AG08395 (cell line): ENCODE measurements at places on chromosomes 5 and 9.

- DNase-seq = peak; percentile 6
These were observed 106.3 kb downstream of the NDUFAF2 start for GRCh38 chr5:61051267-61051666.

GRCh38 chr5:143781993-143782520 lies 29.9 kb upstream of the HMHB1 start:
- DNase-seq = no peak

- DNase-seq = peak; percentile 4
These were observed 38.4 kb downstream of the CDKL3 start for GRCh38 chr5:134328619-134329018.

DNA sequence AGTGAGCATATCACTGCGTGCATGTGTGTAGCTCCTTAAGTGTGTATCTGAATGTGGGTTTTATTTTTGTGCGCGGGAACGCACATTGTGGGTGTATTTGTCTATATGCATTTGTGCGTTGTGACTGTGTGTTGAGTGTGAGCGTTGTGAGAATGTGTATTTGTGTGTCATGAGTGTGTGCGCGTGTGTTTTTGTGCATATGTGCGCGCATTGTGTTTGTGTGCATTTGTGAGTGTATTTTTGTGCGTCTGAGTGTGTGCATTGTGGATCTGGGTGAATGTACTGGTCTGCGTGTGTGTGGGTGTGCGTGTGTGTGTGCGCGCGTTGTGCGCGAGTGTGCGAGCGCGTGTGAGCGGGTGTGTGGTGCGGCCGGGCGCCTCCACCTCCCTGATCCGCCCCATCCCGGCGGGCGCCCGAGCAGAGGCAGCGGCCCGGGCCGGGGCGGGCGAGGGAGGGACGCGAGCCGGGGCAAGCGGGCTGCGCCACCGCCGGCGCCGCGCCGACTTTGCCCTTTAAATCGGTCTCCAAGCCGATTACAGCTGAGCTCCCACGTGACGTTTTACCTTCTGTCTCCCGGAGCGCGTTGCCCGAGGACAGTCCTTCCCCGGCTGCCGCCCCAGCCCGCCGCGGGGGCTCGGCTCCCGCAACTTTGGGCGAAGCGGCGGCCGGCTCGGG lies at the start of gene RASGRF2:
TSS of gene RASGRF2 (plus strand) at position 596 of the 675 bp plus-strand sequence. CDS start 376 bp downstream, outside the sequence.
- DNase-seq = peak; percentile 9

DNA sequence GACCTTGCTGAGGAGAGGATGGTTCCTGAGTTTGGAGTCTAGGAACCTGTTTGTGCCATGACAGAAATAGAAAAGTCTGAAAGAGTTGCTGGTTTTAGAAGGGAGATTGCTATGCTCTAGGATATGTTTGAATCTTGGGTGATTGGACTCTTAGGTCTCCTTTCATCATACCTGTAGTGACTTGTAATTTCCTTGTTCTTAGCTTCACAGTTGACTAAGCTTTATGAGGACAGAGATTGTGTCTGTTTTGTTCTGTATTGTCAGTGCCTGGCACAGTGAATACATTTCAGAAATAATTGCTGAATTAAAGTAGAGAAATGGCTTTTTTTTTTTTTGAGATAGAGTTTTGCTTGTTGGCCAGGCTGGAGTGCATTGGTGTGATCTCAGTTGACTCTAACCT lies 31.5 kb downstream of the GAPVD1 start:
- no peak for DNase-seq

- no peak for DNase-seq
These were observed 14.0 kb upstream of the DENND4C start for GRCh38 chr9:19216466-19216865.

GRCh38 chr5:143078971-143079370 lies 308.8 kb downstream of the ARHGAP26 start:
- no peak for DNase-seq

- peak; percentile 64 for DNase-seq
These were observed 108.2 kb downstream of the UBE2R2 start for GRCh38 chr9:33924978-33925797.

GRCh38 chr5:139903795-139904565 lies 108.4 kb downstream of the PSD2 start:
- DNase-seq = peak; percentile 44

GRCh38 chr9:134243778-134244467 lies 79.6 kb upstream of the RNU6ATAC start:
- DNase-seq = peak; percentile 27

GRCh38 chr9:111076519-111076918 lies 38.2 kb upstream of the LPAR1 start:
- no peak for DNase-seq

GRCh38 chr5:91776249-91776648 lies 393.1 kb upstream of the ARRDC3 start:
- no peak for DNase-seq

- DNase-seq = no peak
These were observed 421.7 kb upstream of the ZNF462 start for GRCh38 chr9:106441283-106441682.

- DNase-seq = no peak
These were observed 17.9 kb upstream of the KCNMB1 start for GRCh38 chr5:170407062-170407461.

- no peak for DNase-seq
These were observed 79.7 kb upstream of the FCN2 start for GRCh38 chr9:134800791-134801339.

DNA sequence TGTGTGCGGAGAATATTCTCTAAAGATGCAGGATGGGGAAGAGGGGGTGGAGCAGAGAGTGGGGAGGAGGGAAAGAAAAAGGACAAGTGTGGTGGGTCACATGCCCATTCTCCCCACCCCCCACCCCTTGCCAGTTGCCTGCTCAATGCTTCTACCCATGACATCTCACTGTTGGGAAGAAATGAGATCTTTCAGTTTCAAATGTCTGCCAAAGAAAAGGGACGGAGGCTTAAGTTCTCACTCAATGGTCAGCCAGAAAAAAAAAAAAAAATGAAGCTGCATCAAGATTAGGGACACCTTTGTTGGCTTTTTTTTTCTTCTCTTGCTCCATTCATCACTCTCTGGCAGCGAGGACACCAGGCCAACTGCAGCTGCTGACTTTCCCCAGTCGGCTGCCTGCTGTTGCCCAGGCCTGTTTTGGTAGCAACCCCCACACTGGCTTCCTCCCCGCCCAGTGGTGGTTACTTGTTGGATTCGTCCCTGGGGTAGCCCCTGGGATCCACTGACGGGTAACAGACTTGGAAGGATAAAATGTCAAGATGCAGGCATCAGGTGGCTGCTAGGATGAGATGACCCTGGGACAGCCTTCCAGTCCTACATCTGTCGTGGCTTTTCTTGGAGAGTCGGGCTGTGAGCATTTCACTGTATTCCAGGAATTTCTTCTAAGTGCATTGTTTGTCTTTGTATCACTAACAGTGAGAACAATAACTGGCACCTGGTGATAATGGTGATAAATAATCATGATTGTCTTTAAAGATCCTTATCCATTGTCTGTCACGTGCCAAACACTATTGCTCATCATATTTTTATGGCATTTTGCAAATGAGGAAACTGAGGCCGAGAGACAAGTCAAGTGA lies 9.1 kb downstream of the WWC1 start:
- no peak for DNase-seq

DNA sequence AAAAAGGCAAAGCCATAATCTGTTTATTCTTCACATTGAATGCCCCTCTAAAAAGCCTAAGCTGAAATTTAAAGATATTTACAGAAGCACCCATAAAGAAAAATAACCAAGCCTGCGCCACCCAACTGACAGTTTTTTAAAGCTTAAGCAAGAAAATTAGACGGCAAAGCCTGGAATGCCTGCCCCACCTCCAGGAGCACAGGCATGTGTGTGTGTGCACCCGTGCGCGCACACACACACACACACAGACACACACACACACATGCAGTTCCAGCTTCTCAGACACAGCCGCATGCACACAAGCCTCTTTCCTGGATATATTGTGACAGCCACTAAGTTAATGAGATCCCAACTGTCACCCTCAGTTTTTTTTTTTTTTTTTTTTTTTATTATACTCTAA lies 88.2 kb downstream of the FRMD3 start:
- no peak for DNase-seq

DNA sequence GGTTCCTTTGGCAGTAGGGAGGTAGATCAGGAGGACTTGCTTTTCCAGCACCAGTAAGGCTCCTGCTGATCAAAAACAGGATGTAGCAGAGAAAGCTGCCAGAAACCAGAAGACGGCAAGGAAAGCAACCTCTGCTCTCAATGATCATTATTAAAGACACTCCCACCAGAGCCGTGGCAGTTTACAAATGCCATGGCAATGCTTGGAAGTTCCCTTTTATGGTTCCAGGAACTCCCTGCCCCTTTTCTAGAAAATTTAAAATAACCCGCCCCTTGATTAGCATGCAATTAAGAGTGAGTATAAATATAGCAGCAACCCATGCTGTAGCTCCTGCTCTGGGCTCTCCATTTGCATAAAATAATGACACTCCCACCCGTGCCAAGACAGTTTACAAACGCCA lies 16.1 kb downstream of the EQTN start:
- peak; percentile 27 for DNase-seq

- no peak for DNase-seq
These were observed 15.5 kb upstream of the WWC1 start for GRCh38 chr5:168275940-168276339.

GRCh38 chr9:83267741-83268140 lies 204.8 kb upstream of the RASEF start:
- no peak for DNase-seq

DNA sequence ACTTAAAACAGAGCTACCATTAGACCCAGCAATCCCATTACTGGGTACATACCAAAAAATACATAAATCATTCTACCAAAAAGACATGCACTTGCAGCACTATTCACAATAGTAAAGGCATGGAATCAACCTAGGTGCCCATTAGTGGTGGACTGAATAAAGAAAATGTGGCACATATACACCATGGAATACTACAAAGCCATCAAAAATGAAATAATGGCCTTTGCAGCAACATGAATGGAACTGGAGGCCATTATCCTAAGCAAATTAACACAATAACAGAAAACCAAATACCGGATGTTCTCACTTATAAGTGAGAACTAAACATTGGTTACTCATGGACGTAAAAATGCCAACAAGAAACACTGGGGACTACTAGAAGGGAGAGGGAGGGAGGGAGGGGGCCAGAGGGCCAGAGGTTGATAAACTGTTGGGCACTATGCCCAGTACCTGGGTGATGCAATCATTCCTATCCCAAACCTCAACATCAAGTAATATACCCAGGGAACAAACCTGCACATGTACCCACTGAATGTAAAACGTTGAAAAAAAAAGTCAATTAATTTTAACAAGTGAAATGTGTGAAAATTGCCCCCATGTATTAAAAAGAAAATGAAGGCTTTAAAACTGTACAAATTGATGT lies 24.5 kb upstream of the GPR150 start:
- no peak for DNase-seq

GRCh38 chr9:110217656-110218099 lies 9.7 kb upstream of the C9orf152 start:
- peak; percentile 48 for DNase-seq

DNA sequence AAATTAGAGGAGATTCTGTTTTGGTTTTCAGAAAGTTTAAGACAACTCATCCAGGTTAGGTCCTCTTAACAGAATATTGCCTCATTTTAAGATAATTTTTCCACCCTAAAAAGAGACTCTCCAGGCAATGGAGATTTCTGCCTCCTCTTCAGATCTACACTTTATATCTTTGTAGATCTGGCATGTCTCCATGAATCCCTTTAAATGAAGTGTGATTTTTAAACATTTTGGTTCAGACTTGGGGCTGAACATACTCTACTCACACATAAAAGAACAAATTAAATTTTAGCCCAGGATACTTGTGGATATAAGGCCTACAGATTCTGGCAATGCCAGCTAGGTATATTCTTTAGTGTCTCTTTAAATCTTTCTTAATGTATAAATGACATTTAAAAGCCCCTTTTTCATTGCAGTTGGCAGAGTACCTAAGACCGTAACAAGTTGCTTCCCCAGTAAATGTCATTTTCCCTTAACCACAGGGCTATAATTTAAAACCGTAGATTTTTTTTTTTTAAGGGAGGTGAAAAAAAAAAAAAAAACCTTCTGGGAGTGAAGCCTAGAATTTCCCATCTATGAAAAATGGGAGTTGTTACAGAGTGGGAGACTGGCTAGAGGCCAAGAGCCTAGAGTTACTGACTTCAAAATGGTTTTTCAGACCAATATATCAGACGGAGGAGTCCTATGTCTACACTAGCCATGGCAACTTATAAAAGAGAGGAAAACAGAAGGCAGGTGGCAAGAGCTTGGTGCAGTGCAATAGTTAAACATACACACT lies 207.8 kb upstream of the TARS1 start:
- no peak for DNase-seq

GRCh38 chr5:84433461-84433860 lies 48.8 kb upstream of the EDIL3 start:
- DNase-seq = no peak

DNA sequence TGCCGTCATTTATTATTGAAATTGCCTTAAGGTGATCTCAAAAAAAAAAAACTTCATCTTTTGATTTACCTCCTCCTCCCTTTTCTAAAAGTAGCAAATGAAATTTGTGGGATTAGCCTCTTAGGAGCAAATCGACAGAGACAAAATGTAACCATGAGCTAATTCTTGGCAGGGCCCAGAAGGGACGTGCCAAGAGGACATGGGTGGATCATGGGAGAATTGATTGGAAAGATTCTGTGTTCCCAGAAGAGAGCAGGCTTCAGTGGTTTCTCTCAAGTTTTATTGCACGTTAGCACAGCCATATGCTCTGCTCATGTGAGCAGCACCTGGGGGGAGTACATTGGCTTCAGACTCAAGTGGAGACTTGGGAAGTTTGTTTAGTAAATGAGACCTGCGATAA lies 394.6 kb downstream of the ELAVL2 start:
- no peak for DNase-seq

GRCh38 chr5:88787856-88788255 lies 95.1 kb downstream of the MEF2C start:
- no peak for DNase-seq

- peak; percentile 28 for DNase-seq
These were observed 443.5 kb downstream of the PLK2 start for GRCh38 chr5:58016358-58016757.

GRCh38 chr9:2559192-2560152 lies 62.1 kb upstream of the VLDLR start:
- DNase-seq = peak; percentile 86

DNA sequence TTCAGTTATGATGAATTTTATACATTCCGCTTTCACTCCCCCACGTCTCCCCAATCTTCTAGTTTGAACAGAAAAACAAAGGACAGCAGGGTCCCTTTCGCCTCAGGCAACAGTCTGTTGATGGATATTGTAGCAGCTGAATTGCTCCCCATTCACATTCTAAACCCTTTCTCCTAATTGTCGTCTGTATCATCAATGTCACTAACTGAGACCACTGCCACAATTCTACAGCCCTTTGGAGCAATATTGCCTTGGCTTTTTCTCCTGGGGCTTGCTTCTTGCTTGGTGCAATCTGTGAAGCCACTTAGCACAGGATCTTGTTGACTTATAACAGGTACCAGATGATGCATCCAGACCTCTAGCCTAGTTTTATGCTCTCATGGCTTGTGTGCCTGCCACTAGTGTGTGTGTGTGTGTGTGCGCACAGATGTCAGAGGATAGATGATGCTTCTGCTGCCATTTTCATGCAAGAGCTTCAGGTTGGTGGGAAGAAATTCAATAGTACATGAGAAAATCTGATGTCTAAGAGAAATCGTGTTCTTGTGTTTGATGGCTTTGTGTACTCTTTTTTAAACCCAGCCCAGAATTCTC lies 195.2 kb upstream of the ISL1 start:
- DNase-seq = no peak
